ENCODE measurements at places on chromosomes 6 and 20.
A peak's percentile ranks its signal among the peaks of the same experiment; 100 is the strongest.

GRCh38 chr6:76035713-76036112 lies 36.7 kb downstream of the IMPG1 start:
- DNase-seq: no peak

GRCh38 chr6:161954077-161954476 lies 680.2 kb upstream of the AGPAT4 start:
- no peak for DNase-seq

DNA sequence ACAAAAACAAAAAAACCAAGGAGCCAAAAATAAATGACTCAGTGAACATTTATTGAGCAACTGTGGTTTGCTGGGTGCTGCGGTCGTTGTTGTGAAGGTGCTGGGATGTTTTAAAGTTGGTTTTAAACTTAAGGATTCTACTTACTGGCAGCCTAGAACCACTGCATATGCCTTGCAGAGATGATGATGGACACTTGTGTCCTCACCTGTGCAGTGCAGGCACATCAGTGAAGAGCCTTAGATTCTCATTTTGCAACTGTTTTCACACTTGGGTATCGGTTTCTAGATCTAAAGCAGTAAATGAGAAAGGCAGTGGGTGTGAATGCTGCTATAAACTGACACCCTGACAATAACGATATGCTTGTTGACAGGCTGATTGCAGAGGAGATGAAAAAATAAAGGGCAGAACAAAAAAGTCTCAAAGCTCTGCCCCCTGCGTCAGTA lies 68.8 kb downstream of the UTRN start:
- DNase-seq: no peak

DNA sequence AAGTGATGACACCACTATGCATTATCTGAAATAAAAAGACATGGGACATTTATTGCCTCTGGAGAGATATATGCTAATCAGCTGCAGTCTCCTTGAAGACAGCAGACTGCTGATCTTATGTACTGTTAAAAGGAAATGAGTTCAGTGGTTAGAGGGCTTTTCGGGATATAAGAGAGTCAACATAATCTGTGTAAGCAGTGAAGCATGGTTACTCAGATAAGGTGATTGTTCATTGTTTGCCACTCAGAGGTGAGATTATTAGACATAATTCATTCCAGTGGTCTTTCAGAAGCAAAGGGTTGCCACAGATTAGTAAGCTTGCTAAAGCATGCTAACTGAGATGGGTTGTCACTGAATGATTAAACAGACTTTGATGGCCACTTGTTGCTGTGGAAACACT lies 1450.7 kb upstream of the ADGRB3 start:
- DNase-seq: no peak

DNA sequence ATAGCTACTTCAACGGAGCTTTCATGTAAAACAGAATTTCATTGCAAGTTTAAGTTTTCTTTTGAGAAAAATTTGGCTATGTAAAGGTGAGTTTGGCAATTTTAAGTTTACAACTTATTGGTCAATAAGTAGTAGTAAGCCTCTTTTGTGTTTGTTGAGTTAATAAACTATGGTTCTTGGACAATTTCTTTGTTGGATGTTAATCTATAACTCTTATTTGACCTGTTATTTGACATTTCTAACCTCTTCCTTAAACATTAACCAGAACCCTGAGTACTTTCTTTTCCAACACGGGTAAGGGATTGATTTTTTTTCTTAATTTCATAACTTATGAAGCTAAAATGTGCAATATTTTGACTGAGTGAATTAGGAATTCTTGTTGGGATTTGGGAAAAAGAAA lies 354.4 kb downstream of the PRKN start:
- DNase-seq: no peak

- DNase-seq: no peak
Observed at GRCh38 chr6:157758516-157759023, 64.5 kb upstream of the SNX9 start.

GRCh38 chr6:137798261-137798660 lies 68.8 kb upstream of the TNFAIP3 start:
- no peak for DNase-seq

GRCh38 chr20:9609887-9610502 lies 95.6 kb downstream of the LAMP5 start:
- peak; percentile 24 for DNase-seq

Measured in GM04503 (cell line).